8988T (cell line): ENCODE measurements at places on chromosomes 5 and 9.

GRCh38 chr5:82347201-82347865 is 69.2 kb upstream of the RPS23 start:
- DNase-seq, result no peak

- no peak for DNase-seq
Observed at GRCh38 chr9:99516657-99517049, 294.6 kb downstream of the SEC61B start.

GRCh38 chr5:176781638-176782570 is 28.5 kb upstream of the UNC5A start:
- no peak for DNase-seq

DNA sequence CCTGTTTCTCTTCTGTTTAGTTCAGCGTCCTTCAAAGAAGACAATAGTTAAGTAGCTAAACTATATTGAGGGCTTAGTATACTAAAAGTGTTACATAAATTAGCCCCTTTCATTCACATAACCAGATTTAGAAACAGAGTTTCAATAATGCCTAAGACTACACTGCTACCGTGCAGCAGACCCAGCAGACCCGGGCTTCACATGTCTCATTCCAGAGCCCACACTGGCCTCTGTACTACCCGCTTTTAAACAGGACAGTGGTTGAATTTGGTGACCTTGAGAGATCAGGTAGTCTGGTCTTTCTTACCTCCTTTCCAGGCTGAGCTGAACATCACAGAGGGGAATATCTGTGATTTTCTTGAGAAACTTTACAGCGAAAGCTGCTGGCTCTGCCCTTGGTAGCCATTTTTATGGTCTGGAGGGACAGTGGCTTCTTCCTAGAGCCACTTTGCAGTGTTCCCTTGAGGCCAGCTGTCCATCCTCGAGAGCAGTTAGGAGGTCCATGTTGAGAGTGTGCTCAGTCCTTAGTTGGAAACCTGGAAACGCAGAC is 56.5 kb downstream of the SLC22A5 start:
- no peak for DNase-seq

- no peak for DNase-seq
Observed at GRCh38 chr5:170704417-170705192, 78.9 kb upstream of the GABRP start.

GRCh38 chr5:172448999-172449398 is 5.3 kb downstream of the SH3PXD2B start:
- no peak for DNase-seq

DNA sequence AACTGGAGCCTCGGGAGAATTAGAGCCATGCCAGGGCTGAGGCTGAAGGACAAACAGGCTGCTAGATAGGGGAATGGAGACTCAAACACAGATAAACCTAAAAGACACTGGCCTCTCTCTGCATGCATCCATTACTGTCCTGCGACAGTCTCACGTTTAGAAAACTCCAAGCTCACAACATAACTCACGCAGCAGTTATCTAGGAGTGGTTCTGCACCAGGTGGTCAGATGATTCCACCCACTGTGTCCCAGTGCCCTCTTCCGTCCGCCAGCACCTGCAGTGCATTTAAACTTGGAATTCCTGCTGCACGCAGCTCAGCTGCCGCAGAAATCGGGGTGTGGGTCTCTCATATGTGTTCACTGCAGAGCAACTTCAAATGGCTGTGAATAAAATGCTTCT is 272.6 kb upstream of the IRX2 start:
- no peak for DNase-seq

DNA sequence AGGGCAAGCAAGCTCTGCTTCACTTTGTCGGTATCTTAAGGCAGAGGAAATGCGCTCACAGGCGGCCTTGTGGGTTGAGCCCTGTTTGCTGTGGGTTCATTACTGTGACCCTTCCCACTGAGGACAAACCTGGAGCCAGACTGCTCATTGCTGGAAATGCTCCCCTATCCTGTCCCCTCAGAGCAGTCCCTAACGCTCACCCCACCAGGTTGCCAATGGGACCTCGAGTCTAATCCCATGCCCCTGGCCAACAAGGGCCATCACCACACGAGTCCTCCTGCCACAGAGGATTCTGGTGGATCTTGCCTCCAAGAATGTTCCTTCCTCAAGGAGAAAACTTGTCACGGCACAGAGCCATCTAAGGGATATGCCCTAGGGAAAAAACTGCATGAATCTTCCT is 14.6 kb downstream of the IPPK start:
- no peak for DNase-seq

DNA sequence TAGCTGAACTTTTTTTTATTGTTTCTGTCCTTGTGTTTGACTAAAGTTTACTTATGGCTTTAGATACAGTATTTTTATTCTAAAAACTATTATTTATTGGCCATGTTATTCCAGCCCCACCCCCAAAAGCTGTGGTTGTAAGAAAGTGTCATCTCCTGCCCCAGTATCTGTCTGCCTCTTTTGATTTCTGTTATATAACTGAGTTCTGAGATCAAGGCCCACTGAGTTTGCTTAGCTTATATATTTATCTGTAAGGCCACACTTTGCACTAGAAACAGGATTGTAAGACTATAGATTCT is 116.8 kb upstream of the TNFAIP8 start:
- DNase-seq, result no peak

DNA sequence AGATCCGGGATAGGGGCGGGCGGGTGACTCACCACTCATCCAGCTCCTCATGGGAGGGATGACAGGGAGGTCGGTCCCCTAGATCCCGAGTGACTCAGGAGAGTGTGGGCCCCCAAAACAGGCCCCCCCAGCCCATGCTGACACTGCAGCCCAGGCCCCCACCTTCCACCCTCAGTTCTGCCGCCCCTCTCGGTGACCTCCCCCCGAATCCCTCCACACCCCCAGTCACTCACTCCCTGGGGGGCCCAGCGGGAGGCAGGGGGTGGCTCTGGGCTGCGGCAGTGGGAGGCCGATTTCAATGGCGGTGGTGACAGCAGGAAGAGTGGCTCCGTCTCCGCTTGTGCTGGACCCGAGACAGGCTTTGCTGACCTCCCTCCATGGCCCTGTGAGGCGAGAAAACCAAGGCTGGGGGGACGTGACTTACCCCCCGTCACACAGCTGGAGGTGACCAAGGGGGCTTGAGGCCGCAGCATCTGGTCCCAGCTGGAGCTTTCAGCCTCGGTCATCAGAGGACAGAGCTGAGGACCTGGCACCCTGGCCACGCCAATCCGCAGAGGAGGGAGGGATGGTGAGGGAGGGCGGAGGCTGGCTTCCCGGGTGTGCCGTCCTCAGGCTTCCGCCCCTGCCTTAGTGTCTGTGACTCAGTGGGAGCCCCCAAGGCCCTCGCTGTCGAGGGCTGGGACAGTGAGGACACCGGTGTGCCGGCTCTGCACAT is 9.0 kb downstream of the GPSM1 start:
- no peak for DNase-seq

- DNase-seq, result peak; percentile 75
Observed at GRCh38 chr9:132169672-132170392, 8.0 kb downstream of the NTNG2 start.

DNA sequence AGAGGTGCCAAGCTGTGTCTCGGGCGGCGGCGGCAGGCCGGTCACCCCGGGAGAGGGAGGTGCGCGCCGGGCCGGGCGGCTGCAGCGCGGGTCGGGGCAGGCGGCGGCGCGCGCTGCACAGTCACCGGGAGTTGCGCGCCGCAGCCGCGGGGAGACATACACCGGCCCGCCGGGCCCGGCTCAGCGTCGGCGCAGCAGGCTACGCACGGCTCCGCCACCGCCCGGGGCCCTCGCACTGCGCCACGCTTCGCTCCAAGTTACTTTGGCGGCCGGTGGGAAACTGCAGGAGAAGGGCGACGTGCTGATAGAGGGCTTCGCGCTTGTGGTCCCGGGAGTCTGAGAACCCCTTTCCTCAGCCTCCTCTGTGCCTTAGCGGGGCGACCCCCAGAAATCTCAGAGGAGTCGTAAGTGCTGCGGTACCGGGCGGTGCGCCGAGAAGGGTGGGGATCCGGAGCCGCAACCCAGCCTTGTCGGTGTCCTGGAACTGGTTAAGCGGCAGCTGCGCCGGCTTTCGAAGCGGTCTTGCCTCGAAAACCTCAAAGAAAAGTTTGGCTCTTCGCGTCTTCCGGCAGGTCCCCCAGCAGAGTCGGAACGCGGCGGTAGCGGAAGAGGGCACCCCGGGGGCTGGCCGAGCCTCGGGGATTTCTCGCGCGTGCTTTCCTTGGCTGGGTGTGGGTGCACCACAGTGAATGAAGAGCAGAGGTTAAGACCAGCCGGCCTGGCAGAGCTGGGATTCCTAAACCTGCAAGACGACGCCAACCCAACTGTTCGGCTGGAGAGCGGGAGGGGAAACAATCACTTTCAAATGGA is at the start of gene EFNA5:
Gene EFNA5, minus strand, starts transcription at position 6 of the 810 bp plus-strand sequence.
- peak; percentile 37 for DNase-seq

GRCh38 chr5:131635684-131636572 is 899 bp upstream of the RAPGEF6 start:
- no peak for DNase-seq

DNA sequence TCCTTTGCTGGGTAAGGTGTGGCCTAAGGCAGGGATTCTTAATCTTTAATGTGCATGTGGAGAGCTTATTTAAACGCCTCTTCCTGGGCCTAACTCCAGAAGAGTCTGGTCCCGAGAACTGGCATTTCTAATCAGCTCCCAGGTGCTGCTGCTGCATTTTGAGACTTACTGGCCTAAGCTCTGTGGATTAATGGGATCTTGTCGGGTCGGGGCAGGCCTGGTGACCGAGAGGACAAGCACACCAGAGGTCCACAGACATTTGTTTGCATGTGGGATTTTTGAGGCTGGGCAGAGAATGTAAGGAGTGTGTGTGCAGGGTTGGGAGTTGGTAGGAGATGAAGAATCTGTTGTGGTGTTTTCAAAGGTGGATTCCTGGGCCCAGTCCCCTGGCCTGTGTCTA is 95.0 kb upstream of the DAP start:
- no peak for DNase-seq

- DNase-seq, result no peak
Observed at GRCh38 chr5:83731638-83732037, 11.0 kb upstream of the HAPLN1 start.

DNA sequence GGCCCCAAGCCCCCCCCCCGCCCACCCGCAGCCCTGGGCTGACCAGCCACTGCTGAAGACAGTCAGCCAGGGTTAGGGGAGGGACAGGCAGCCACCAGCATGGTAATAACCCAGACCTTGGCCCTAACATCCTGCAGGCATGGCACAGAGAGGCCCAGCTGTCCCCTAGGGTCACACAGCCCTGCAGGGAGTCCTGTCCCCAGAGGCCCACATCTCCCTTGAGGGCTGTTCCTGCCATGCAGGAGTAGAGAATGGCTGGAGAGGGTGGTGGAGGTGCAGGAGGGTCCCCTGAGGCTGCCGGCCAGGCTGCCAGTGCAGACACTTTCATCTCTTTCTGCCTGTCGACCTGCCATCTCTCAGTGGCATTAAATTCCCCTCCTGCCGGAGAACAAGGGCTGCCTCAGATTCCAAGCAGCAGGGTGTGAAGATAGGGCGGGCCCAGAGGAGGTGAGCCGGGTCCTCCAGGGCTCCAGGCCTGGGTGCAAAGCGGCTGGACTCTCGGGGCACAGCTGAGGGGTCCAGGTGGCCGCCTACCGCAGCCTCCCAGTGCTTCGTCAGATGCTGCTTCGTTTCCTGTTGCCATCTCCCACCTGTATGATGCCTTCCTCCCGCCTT is 40.0 kb downstream of the CXXC5 start:
- DNase-seq, result no peak

DNA sequence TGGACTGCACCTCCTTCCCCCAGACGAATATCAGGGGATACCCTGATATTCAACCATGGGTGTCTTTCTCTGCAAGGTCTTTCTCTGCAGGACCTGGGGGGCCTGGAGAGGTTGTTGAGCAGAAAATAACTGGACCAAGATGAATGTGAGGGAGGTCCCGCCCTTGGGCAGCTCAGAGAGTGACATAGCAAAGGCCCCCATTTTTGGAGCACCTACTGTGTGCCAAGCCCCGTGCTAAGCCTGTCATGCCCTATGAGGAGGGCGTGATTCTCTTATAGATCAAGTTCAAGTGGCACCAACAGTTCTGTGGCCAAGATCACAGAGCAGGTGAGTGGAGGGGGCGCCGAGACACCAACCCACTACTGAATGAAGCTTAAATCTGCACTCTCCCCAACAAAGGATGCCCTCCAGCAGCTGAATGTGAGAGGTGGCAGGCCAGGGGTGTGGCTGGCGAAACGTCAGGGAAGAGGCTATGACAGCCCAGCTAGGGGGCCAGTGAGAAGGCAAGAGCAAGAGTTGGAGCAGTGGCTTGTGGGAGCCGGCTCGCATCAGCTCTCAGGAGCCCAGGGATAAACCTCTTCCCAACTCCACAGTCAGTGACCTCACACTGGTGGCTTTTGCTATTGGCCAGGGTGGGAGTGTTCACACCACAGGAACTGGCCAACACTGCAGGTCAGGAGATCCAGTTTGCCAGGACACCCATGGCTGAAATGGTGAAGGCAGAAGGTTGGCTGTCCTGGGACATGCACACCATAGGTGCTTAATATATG is 5.3 kb downstream of the SARDH start:
- no peak for DNase-seq

DNA sequence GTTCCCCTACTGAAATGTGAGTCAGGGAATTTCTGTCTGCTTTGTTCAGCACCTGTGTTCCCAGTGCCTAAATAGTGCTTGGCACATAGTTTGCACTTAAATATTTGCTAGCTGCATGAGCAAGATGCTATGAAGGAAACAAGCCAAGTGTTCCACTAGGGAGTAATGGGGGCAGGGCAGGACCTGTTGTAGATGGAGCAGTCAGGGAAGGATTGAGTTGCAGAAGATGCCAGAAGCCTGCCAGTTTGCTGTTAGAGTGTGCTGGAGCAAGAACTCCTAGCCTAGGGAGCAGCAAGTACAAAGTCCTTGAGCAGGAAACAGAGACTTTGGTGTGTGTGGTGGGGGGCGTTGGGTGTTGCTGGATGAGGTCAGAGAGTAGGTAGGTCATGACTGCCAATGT is 87.5 kb downstream of the DAB2IP start:
- no peak for DNase-seq

- no peak for DNase-seq
Observed at GRCh38 chr9:133600739-133601138, 8.4 kb downstream of the FAM163B start.

DNA sequence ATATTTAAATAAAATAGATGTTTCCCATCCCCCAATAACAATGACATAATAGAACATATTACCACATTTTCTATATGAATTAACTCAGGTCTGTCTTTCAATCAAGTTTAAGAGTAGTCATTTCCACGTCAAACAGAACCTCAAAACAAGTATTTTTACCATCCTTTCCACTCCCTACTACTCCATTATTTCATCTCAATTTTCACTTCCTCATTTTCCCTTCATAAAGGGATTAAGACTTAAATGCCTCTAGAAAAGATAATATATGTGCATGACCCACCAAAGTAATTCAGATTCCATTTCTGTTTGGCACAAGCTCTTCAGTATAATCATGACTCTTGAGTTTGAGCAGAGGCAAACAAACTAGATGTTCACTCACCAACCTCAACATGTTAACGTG is 40.4 kb downstream of the ELOVL7 start:
- DNase-seq, result no peak

DNA sequence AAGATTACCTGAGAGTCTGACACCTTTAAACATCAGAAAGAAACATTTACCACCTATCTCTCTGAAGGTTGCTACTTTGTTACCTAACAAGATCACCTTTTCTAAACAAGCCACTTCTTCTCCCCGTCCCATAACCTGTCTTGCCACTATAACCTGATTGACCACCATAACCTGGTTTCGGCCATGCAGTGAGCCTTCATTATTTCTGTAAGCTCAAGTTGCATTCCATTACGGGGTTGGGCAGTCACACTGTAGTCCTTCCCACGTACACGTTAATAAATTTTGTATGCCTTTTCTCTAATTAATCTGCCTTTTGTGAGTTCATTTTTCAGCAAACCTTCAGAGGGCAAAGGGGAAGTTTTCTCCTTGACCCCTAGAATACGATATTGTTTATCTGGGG is 28.0 kb upstream of the CCNG1 start:
- DNase-seq, result no peak
